Stimulated activated CD8-positive, alpha-beta memory T cell treated with anti-CD3 and anti-CD28 coated beads, Interleukin-4, amount 100 ng/mL, for 4 hours (primary cell): ENCODE measurements at places on chromosomes 16 and 17.

DNA sequence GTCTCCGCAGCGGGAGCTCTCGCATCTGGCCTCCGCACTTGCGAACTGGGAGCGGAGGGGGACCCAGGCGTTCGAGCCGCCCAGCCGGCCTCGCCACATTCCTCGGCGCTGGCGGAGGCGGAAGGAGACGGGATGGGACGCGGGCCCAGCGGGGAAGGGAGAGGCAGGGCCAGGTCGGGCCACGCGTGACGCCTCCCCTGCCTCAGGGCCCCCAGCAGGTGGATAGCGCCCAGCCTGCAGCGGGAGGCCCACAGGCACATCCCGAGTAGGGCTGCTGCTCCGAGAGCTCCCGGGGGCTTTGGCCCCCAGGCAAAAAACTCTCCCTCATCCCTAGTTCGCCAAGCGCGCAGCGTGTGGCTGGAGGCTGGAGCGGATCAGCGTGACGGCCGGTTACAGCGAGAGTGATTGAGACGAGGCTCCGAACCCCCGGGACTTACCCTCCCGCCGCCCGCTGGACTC, 800 bp downstream of the PLEKHH3 start:
- no peak for DNase-seq

- DNase-seq = no peak
Observed at GRCh38 chr16:57367116-57367752, 5.1 kb upstream of the CX3CL1 start.

- DNase-seq = no peak
Observed at GRCh38 chr17:61340431-61341209, 59.0 kb upstream of the TBX2 start.

- no peak for DNase-seq
Observed at GRCh38 chr17:37516127-37516571, 26.5 kb downstream of the DUSP14 start.

- DNase-seq = no peak
Observed at GRCh38 chr17:4693416-4693815, 10.5 kb downstream of the PELP1 start.

DNA sequence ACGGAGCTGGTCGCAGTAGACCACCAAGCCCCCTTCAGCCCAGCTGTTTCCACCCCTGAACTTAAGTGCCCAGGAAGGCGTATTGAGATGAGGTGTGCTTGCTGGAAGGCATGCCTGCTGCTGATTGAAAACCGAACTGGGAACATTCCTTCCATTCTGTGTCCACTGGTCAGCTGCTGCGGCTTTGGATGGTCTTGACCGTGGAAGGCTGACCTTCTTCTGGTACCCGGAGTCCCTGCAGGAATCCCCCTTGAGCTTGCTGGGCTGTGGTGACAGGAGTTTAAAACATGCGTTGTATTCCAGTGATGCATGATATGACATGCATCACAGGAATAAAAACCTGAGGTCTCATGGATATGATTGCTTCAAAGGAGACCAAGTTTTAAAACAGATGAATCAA, 31.4 kb downstream of the IL4R start:
- DNase-seq = no peak

GRCh38 chr17:74513987-74514631, 17.2 kb downstream of the CD300LB start:
- no peak for DNase-seq

- DNase-seq = no peak
Observed at GRCh38 chr17:17929655-17930380, 42.4 kb downstream of the TOM1L2 start.
